ENCODE measurements at places on chromosomes 5 and 9. TPM values are rescaled to one million over a fixed set of nuclear protein-coding genes. Genes with fewer than 3 reads are reported as not detected.

DNA sequence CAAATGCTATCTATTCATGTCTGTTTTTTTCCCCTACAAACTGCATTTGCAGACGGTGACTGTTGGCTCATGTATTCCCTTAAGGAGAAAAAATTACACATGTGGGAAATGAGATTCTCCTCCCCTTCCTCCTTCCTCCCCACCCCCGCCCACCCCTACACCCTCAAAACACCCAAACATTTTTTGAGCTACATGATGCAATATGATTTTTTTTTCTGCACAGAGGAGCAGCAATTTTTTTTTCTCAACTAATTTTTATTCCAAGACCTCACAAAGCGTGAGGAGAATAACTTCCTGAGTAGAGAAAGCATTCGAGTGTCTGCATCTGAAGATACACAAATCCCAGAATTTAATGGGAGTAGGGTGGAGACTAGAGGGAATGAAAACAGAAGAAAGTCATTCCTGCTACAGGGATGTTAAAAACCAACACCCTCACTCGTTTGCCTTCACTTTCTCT, 118.1 kb downstream of the PRDM6 start:
- no peak for DNase-seq

DNA sequence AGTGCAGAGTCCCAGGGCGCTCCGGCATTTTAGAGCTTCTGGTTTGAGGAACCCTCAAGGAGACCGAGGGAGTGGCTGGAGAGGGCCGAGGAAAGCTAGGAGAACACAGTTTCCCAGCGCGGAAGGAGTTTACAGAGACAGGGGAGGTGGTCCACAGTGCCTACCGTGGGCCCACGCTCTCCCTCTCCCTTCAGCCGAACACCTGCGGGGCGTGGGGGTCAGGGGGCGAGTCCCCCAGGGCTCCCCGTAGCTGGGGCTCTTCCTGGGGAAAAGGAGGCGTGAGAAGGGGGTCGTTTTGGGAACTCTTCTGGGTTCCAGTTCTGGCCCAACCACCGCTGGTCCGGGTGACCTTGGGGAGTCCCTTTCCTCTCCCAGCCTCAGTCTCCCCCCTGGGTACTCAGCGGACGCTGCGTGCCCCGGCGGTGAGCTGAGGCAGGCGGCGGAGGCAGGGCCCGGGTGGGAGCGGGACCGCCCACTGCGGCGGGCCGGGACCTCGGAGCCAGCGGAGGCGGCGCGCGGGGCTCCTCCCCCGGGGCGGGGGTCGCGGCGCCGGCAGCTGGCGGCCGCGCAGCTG, 368 bp upstream of the FRMPD1 start:
- no peak for DNase-seq

GRCh38 chr5:16464664-16465543, 696 bp downstream of the ZNF622 start:
- DNase-seq = no peak

- DNase-seq = peak; percentile 64
Observed at GRCh38 chr5:1512541-1513291, 11.0 kb downstream of the LPCAT1 start.

Gene CFAP90
- total RNA-seq = 5.3 TPM

GRCh38 chr9:86668488-86668887, 278.8 kb downstream of the GAS1 start:
- no peak for DNase-seq

DNA sequence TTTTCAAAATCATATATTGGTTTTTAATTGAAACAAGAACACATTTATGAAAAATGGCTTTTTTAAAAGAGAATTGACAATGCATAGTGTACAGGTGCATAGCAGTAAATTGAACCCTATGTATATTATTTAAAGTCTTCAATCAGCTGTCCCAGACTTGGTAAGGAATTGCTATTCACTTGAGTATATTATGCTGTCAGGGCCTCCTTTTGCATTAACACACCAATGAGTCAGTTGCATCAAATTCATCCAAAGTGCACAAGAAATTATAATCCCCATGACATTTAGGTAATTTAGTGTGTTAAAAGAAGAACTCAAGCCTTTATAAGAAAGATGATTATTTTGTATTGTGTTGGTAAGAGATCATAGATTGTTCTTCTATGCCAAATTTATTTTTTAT, 748.8 kb upstream of the RIOK2 start:
- no peak for DNase-seq

Gene FAT2
- total RNA-seq = 0.80 TPM

DNA sequence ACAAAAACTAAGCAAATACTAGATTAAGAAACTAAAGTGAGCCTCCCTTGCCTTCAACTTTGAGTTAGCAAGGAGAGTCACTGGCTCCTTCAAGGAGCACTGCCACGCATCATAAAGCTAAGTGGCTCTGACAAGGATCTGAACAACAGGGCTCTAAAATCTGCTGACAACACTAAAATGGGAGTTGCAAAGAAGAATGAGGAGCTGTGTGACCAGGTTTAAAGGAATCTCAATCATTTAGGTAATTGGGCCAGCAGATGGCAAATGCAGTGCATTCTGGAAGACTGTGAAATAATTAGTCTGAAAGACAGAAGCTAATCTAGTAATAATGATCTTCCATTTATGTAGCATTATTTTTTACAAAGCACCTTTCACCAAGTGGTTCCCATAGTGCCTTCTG, 297.0 kb upstream of the TAS2R1 start:
- no peak for DNase-seq
